ENCODE measurements at places on chromosomes 4 and X.

- no peak for DNase-seq
Measured at GRCh38 chrX:77962068-77962902, 7.2 kb downstream of the PGAM4 start.

DNA sequence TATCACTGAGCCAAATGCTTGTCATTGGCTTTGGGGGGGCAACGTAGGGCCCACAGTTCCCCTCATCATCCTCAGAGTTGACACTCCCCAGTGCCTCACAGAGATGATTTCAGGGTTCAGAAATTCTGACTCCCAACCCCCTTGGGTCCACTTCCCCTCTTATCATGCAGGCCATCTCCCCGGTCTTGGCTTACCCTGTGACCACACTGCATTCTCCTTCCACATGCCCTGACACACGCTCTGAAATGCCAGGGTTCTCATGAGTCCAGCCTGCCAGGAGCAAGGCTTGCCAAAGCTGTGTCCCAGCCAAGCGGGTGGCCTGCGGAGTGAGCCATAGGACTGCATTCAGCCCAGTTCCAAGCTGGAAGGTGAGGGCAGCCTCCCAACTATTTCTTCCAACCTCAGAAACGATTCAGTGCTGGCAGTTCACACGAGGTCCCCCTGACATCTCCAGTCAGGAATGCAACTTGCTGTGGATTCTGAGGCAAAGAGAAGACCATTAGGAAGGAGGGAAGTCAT is 101.2 kb downstream of the SMIM20 start:
- DNase-seq, result peak; percentile 75

- DNase-seq, result no peak
Measured at GRCh38 chrX:25343060-25343459, 327.3 kb upstream of the ARX start.

- no peak for DNase-seq
Measured at GRCh38 chr4:15735536-15735935, 32.7 kb downstream of the BST1 start.

DNA sequence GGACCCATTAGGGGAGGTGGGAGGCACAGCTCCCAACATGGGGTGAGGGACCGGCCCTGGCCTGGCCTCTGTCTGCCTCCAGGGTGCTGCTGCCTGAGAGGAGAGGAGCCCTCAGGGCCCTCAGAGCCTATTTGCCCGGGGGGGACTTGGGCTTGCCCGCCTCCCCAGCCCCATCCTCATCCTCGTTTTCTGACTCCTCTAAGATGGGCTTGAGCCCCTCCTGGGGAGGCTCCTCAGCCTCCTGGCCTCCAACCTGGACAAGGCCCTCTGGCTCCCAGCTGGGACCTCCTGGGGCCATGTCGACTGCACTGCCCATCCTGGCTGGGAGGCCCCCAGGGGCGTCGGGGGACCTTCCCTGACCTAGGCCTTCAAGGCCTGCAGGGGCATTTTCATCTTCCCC is 2.8 kb downstream of the PNMA6F start:
- no peak for DNase-seq

GRCh38 chr4:70559211-70559830 is 32.7 kb upstream of the AMBN start:
- peak; percentile 46 for DNase-seq

- DNase-seq, result no peak
Measured at GRCh38 chr4:128820671-128821070, 11.2 kb downstream of the JADE1 start.

GRCh38 chr4:186698028-186698427 is 25.6 kb downstream of the FAT1 start:
- no peak for DNase-seq

DNA sequence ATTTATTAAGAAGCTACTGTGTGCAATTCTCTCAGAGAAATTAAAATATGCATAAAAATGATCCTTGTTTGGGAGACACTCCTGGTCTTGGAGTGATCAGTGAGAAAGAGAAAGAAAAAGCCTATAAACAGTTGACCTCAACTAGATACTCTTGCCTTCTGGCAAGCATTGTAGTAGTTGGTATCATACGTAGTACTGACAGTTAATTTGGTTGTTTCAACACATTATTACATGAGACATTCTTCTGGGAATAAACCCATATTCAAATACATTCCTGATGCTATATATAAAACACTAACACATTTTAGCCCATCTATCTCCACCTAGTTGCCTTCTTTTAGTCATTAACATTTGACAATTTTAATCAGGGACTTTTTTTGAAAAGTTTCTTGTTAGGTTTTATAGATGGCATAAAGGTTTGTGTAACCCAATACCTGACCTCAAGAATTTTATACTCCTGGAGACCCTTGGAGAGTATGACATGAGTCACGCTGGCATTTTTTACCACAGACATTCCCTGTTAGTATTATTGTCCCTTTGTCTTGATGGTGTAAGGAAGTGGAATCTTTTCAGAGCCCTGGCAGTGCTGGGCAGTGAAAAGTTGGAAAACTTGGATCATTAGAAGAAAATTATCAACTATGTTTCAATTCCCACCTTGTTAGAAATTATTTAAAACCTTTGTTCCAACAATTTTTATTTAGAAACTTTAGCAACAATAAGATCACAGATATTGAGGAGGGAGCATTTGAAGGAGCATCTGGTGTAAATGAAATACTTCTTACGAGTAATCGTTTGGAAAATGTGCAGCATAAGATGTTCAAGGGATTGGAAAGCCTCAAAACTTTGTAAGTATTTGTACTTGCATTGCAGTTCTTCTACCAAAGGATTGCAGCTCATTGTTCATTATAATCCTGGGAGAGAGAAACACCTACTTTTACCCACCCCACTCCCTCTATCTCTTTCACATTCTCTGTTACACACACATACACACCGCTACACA is 167.1 kb upstream of the PACRGL start:
- no peak for DNase-seq

GRCh38 chr4:30630431-30630830 is 89.7 kb upstream of the PCDH7 start:
- no peak for DNase-seq

DNA sequence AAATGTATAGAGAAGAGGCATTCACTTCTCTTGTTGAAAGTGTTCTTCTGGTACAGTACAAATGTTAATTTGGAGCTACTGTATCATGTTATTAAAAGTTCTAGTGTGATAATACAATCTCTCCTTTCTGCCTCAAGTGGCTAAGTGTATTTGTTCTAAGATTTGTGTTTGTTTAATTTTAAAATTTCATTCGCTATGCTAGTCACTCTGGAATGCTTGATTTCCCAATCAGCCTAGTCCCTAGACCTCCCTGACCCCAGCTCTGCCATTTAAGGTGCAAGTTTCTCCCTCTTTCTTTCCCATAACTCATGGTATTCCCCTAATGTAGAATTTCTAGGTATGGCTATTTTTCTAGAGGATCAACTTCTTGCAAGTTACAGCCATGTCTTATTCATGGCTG is 817.4 kb downstream of the STIM2 start:
- no peak for DNase-seq

DNA sequence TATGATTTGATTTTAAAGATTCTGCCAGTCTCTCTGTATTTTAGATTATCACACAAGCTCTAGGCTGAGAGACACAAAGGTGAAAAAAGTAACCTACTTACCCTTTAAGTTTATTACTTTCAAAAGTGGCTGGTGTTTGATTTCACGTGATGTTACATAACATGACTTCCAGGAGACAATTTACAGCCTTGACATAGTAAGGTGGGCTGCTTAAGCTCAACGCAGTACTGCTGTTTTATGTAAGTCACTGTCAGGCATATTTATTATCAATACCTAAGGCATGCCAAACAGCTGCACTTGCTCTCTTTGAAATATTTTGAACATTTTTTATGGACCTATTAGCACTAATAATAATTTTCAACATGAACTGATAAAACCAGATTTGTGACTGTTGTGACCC is 451.5 kb upstream of the FAM241A start:
- no peak for DNase-seq

GRCh38 chr4:53015681-53016080 is 153.6 kb downstream of the RASL11B start:
- DNase-seq, result no peak

- no peak for DNase-seq
Measured at GRCh38 chr4:185702147-185702663, 109.8 kb downstream of the SORBS2 start.

GRCh38 chr4:60805500-60806313 is 394.4 kb upstream of the ADGRL3 start:
- no peak for DNase-seq

GRCh38 chrX:14505648-14506047 is 23.7 kb upstream of the GLRA2 start:
- no peak for DNase-seq

DNA sequence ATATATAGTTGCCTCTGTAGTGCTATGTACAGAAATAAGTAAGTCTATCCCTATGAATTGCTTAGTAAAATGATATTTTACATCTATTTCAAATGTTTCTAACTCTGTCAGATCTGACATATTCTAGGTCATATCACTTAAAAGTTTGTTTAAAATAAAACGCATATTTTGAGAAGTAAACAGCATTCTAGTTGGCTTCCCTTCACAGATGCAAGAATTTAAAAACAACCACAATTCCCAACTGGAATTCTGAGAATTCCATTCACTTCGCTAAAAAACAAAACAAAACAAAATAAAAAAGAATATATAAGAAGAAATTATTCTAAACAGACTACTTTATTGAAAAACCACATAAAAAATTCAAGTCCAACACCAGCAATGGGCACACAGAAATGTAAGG is 126.0 kb downstream of the PPP3CA start:
- DNase-seq, result no peak

DNA sequence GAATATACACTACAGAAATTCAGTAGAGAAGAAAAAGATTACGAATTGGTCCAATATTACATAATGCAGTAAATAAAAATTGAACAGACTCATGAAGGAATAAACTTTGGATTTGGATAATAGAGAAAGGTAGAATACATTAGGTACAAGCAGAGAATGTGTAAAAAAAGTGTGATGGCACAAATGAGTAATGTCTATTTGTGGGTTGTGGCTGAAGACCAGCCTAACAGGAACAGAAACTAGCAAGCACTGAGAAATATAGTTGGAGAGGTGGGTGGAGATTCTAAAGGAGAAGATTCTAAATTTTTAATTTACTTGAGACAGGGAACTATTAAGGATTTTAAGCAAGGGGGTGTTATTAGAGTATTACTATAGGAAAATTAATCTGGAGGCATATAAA is 15.2 kb upstream of the CLOCK start:
- no peak for DNase-seq

DNA sequence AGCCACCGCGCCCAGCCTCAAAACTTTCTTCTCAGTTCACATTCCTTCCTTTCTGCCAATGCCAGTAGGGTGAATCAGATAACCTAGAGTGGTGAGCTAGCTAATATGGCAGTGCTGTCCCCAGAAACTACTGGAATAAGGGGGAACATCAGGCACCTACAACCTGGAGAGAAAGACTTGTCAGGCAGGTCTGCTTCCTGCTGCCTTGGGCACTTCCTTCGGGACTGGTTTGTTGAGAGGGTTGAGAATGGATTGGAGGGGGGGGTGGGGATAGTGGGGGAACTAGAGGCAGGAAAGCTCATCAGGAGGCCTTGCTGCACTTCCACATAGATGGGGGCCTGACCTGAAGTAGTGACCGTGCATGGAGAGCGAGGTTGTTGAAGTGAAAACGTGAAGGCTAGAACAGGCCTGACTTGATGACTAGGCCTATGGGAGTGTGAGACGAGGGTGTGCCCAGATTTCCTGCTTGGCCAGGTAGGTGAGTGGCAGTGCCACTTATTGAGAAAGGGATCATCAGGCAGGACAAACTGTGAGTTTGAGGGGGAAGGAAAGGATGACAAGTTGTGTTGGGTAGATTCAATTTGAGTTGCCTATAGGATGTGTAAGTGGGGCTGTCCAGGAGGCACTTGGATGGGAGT is 33.4 kb downstream of the SLC25A5 start:
- no peak for DNase-seq

GRCh38 chrX:63744850-63745394 is 40.1 kb downstream of the ARHGEF9 start:
- no peak for DNase-seq

DNA sequence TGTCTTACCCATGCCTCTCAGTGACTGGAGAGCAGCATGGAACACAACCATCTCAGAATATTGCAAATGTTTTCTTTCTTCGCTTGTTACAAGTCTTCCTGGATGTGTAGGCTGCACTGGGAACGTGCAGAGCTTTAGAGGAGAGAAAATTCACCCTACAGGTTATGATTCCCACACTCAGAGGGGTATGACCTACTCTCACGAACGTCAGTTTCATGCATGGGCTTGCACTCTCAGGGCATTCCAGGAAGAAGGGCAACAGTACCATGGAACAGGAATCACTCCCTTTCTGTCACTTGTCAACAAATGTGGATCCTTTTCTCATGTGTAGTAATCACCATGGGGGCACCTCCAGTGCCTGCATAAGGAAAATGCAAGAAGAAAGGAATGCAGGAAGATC is 75.8 kb downstream of the NBDY start:
- no peak for DNase-seq

GRCh38 chr4:119209586-119209985 is 2.9 kb upstream of the USP53 start:
- DNase-seq, result no peak

DNA sequence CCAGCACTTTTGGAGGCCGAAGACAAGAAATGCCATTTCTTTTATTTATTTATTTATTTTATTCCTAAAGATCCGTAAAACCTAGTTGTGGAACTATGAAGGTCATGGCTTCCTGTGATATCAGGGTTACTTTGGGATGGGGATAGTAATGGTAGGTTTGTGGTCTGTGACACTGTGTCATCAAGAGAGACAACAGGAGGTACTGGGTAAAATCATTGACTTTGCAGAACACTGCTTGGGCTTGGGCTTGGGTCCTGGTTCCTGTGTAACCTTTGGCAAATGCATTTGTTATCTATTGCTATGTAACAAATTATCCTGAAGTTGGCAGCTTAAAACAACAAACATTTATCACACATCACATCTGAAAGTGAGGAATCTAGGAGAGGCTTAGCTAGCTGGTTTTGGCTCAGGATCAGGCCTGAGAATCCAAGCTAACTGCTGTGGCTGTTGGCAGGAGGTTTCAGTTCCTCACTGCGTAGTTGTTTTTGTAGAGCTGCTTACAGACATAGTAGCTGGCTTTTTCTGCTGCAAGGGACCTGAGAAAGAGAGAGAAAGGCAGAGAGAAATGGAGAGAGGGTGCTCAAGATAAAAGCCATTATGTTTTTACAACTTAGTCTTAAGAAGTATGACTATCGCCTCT is 576.4 kb upstream of the SLIT2 start:
- peak; percentile 4 for DNase-seq

DNA sequence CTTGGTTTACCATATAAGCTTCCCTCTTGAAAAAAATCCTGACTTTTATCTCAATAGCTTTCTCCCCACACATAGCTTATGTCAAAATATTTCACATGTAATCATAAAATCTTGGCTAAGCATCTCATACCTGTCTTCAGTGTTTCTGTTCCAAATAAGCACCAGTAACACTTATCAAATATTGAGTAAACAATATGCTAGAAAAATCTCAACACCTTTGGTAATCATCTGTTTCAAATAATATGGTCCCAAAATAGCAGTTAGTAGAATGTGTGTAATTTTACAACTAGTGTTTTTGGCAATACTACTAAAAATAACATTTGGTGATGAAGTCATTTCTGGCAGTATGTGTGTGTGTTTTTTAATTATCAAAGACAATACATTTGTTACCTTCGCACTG is 2138.2 kb downstream of the PCDH7 start:
- no peak for DNase-seq

All from hepatic stellate cell (primary cell).